Suppressor macrophage treated with lipopolysaccharide for 1 hour (primary cell): ENCODE measurements at places on chromosomes 16 and 17.
A peak's percentile ranks its signal among the peaks of the same experiment; 100 is the strongest.

DNA sequence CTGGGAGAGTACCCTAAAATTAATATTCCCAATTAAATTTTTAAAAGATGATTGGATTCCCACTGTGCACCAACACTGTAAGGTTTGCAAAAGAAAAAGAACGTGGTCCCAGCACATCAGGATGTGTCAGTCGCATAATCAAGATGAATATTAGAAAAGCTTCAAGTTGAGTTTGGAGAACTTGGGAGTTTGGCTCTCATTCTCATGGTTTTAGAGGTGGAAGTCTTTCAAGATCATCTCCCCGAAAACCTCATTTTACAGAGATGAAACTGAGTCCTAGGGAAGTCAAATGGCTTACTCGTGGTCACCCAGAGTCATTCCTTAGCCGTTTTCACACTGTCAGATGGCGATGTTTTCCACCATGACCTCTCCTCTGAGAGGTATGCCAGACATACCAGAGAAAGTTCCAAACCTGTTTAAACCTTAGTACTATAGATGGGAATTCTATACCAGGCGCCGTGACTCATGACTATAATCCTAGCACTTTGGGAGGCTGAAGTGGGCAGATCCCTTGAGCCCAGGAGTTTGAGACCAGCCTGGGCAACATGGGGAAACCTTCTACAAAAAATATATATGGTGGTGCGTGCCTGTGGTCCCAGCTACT, 1.2 kb downstream of the SEC14L1 start:
- DNase-seq = no peak

GRCh38 chr17:13635951-13636350, 34.2 kb upstream of the HS3ST3A1 start:
- peak; percentile 39 for DNase-seq

GRCh38 chr16:51048544-51048943, 102.5 kb downstream of the SALL1 start:
- DNase-seq = no peak

- DNase-seq = no peak
Measured at GRCh38 chr16:12879812-12880211, 21.6 kb upstream of the SHISA9 start.

GRCh38 chr17:20179041-20179440, 169.9 kb downstream of the SPECC1 start:
- no peak for DNase-seq

DNA sequence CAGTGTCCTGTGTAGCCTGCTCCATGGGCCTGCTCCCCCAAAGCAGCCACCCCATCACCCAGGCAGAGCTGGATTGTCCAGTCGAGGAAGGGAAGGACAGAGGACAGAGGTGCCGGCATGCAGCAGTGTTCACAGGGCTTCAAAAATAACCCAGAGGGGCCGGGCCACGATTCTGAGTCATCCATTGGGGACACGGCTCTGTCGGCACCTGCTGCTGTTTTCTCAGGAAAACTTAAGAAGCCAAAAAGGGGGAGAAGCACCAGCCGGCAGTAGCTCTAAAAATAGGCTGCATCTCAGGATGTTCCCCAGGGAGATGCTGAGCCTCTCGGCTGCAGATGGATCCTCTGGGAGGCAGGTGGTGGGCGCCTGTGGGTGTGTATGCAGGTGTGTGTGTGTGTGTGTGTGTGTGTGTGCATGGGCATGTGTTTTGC, 1.6 kb downstream of the CA7 start:
- no peak for DNase-seq

GRCh38 chr17:7830616-7831015, 3.4 kb upstream of the KDM6B start:
- DNase-seq = no peak

DNA sequence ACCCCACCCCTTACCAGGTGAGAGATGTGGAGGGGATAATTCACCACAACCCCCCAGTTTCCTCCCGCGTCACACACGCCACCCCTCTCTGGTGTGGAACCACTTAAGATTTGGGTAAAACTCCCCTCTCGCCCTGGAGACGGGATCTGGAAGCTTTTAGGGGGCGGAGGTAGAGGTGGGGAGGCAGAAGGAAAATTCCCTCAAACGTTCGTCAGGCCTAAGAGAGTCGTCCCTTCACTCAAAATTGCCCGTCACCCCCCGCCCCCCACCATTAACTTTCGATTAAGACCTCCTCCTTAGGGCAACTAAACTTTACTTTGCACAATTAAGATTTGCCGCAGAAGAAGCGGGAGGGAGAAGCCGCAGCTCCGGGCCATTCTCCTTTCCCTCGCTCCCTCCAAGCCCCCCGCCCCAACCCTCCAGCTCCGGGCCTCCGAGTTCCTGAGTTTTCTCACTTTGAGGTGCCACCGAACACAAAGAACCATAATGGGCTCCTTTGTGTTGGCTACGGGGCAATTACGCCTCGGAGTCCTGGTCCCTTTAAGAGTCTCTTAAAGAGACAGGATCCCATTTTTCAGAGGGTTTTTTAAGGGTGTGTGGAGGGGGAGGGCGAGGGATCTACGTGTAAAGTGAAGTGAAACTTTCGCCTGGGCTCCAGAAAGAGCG, 985 bp upstream of the FZD2 start:
- peak; percentile 53 for DNase-seq

DNA sequence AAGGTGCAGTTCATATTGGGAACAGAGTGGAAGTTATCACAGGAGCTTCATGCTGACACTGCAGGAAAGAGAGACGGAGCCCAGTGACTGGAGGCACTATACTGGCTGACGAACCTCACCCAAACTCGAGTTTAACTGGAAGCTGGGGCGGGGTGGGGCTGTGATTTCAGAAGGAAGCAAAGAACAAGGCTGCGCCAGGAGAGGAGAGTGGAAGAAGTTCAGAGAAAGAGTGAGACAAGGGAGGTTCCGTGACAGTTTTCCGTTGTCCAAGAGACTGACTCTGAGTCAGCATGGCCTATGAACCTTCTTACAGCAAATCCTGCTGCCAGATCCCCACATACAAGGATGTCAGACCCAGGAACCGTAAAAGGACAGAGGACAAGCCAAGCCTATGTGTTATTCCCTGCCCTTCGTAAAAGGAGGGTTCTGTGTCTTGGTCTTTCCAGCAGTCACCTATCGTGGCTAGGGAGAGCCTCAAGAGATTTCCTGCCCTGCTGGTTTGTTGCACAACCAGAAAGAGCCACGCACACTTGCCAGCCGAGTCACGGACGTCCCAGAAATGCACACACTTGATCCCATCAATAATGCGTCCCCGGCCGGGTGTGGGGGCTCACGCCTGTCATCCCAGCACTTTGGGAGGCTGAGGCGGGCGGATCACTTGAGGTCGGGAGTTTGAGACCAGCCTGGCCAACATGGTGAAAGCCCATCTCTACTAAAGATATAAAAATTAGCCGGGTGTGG, 5.1 kb downstream of the PITPNA start:
- DNase-seq = peak; percentile 62
